ENCODE measurements at places on chromosomes 3 and 15.

GRCh38 chr3:32414522-32415202, 23.0 kb downstream of the CMTM7 start:
- DNase-seq = no peak

DNA sequence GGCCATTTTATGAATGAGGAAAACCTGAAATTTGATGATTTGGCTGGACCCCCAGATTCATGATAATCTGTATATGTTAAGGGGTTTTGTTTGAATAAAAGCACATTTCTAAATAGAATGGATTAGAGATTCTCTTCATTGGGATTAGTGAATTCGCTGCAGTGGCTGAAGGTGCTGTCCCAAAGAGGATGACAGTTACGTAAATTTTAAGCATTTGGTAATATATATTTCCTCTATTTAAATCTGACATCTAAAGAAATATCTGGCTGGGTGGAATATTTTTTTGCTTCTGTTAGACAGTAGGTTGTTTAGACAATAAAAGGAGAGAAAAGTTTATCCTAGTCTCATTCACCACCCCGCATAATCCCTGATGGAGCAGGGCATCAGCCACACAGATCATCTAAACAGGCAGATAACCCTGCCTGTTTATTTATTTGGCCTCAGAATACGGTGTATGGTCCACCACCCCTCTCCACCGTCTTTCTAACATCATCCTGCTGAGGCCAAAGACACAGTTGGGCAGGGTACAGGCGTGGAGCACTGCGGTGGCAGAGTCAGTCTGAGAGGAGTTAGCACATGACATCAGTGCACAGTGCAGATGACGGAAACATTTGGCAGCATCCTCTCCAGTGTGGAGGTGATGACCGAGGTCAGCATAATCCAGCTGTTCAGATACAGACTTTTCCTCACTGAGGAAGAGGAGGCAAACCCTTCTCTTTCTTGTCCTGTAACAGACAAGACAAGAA, 20.4 kb upstream of the NFKBIZ start:
- DNase-seq = no peak

- no peak for DNase-seq
Measured at GRCh38 chr3:189316296-189317019, 144.7 kb downstream of the TPRG1 start.

- DNase-seq = peak; percentile 33
Measured at GRCh38 chr3:46378426-46378942, 7.7 kb downstream of the CCR5 start.

DNA sequence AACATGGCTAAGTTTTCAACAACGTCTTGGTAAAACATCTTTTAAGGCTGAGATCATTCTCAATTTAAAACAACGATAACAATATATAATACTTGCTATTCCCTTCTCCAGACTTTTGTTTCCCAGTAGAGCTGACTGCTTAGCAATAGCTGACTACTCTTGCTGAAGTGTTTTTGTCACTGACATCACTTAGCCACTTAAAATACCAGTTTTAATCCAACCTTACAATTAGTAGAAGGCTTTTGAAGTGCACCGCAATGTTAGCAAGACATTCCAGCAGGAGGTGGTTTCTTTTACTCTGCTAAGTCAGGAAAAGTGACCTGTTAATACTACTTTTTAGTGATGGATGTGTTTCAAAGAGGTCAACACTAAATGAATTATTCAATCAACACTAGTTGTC, 28.7 kb upstream of the GBE1 start:
- DNase-seq = no peak

- no peak for DNase-seq
Measured at GRCh38 chr15:75389791-75390382, 21.5 kb upstream of the MAN2C1 start.

DNA sequence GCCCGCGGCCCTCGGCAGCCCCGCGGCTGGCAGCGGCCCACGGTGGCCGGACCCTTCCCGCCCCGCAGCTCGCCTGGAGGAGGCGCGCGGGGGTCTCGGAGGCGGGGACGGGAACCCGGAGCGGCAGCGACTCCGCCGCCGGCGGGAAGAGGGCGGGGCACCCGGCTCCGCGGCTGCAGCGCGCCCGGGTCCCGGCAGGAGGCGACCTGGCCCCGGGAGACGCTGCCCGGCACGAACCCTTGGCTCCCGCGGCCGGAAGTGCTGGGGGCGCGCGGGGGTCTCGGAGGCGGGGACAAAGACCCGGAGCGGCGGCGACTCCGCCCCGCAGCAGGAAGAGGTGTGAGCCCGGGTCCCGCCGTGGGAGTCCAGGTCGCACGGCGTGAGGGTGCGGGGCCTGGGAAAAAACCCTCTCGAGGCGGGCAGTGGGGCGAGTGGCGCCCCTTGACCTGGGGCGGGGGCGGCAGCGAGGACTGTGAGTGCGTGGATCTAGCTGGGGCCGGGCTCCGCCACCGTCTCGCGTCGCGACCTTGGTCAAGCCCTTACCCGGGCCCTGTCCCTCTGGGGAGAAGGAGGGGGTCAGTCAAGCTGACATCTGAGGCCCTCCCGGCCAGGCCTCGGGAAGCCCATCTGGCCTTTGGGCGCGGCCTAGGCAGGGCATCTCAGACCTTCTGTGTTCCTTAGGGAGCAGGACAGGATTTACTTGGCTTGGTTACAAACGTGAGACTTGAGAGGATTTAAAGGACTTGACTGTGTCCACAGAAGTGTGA, at the start of gene CIB2:
Gene CIB2, minus strand, starts transcription at position 151 of the 767 bp plus-strand sequence. CDS start 230 bp downstream, outside the sequence.
- DNase-seq = peak; percentile 54

DNA sequence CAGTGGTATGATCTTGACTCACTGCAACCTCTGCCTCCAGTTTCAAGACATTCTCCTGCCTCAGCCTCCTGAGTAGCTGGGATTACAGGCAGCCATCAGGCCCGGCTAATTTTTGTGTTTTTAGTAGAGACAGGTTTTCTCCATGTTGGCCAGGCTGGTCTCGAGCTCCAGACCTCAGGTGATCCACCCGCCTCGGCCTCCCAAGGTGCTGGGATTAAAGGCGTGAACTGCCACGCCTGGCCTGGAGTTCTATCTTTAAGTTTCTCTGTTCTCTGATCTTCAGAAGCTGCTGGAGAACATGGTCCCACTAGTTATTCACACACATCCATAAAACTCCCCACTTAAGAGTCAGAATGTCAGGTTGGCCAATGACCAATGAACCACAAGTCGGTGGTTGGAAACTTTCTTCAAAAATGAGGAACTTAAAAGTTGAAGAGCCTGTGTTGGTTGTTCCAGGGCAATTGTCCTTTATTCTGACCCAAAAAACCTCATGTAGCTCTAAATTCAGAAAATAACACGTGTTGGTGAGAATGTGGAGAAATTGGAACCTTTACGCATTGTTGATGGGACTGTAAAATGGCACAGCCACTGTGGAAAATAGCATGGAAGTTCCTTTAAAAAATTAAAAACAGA, 55.9 kb upstream of the PIK3CB start:
- DNase-seq = no peak

- DNase-seq = no peak
Measured at GRCh38 chr15:73284090-73284716, 84.6 kb downstream of the HCN4 start.

DNA sequence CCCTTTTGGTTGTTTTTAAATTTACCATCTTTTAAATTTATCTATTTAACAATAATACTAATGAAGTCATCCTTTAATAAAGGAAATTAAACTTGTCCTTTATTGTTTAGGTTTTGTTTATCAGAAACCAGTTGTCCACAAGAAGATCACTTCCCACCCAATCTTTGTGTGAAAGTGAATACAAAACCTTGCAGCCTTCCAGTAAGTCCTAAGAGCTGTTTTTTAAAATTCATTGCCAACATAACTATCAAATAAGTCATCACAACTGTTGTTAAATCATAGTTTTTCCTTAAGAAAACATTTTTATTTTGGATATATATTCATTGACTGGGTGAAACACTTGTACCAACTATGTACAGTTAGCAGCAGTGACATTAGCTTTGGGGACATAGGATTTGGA, 59.4 kb downstream of the CALML4 start:
- DNase-seq = no peak

GRCh38 chr15:33506781-33507296, 196.1 kb downstream of the RYR3 start:
- no peak for DNase-seq

- no peak for DNase-seq
Measured at GRCh38 chr3:20523293-20523692, 337.3 kb upstream of the SGO1 start.

DNA sequence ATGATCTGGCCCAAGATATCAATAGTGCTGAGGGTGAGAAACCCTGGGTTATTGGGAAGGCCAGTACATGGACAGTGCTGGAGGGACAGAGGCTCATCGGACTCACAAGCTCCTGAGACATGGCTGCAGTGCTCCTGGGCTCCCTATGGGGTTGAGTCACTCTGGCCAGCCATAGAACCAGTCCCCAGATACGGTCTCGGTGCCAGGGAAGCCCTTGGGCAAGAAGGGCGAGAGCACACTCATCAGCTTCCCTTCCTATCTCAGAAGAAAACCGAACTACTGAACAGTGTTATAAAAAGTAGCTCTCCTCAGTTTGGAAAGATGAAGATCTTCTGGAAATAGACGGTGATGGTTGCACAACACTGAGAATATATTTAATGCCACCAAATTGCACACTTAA, 34.4 kb downstream of the POC1A start:
- no peak for DNase-seq

DNA sequence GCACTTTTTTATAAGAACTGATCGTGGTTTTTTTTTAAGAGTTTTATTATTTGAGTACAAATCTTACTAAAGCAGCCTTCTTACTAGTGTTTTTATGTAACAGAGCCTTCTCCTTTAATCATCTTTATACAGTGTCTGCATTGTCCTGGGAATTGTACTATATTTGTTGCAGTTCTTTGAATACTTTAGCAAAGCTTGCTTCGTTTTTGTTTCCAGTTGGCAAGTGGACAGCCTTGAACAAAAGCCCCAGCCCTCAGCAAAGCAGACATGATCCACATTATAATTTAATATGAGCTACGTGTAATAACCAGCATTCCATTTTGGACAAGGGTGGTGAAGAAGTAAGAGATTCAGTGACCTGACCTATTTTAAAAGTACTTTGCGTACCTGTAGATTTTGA, 112.2 kb upstream of the FLNB start:
- no peak for DNase-seq

GRCh38 chr15:48031466-48031865, 89.3 kb upstream of the SLC24A5 start:
- no peak for DNase-seq

DNA sequence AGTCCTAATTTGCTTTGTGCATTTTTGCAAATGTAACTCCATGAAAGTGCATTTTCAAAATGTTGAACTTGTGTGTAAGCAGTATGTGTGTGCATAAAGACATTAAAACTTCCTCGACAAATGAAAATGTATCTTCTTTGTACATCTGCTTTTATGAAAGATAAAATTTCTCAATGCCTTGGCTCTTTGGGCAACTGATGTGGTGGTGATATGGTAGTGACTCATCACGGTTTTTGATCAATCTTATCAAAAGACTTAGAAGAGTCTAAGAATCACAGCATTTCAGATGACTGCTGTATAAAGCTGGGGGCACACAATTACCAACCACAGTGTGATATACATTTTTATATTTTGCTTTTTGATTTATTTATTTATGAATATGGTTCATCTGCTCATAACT, 5.4 kb upstream of the MASP1 start:
- DNase-seq = no peak

GRCh38 chr3:187783098-187783497, 37.8 kb upstream of the BCL6 start:
- no peak for DNase-seq

GRCh38 chr3:114758831-114759699, 388.0 kb downstream of the ZBTB20 start:
- DNase-seq = no peak

DNA sequence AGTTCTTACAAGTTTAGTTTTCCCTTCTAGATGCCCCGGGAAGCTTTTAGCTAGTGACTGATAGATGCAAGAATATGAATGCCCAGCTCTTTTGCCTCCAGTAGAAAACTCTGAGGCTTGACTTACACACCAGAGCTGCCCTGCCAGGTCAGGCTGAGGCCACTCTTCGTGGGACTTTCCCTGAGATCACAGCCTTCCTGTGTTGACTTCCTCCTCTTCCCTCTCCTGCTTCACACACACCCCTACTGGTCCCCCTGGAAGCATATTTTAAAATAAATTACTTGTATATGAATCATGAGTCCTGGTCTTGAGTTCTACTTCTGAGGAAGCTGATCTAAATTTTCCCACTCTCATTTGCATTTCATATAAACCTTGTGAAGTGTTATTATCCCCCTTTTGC, 413.7 kb downstream of the PDCD6IP start:
- DNase-seq = no peak

DNA sequence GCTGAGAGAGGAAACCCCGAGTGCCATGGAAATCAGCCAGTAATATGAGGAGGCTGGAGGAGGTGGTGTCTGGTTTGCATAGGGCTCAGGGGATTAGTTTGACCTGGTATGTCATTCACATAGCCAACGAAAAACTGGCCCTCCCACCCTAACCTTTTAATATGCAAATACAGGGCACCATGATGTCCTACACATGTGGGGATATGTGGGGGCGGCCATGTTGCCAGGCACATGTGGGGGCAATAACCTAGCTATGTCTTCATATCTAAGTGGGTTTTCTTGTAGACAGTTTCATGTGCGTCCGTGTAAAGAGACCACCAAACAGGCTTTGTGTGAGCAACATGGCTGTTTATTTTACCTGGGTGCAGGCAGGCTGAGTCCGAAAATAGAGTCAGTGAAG, 110.1 kb downstream of the MOBP start:
- no peak for DNase-seq

- DNase-seq = no peak
Measured at GRCh38 chr3:156036258-156037053, 83.9 kb upstream of the KCNAB1 start.
